ENCODE measurements at places on chromosomes 13 and 19. TPM values are rescaled to one million over a fixed set of nuclear protein-coding genes. Genes with fewer than 3 reads are reported as not detected.

The LILRA5 gene
- not detected for total RNA-seq

The RDH8 gene
- not detected for total RNA-seq

The KIR2DL4 gene
- 0.30 TPM for total RNA-seq

The GAS6 gene
- 0.92 TPM for total RNA-seq

The ELANE gene
- not detected for total RNA-seq

The NEK5 gene
- total RNA-seq, result not detected

The C5AR2 gene
- 0.37 TPM for total RNA-seq

The APC2 gene
- 0.02 TPM for total RNA-seq

The CD209 gene
- not detected for total RNA-seq

The SMIM44 gene
- not detected for total RNA-seq

The F7 gene
- total RNA-seq, result not detected

The CEACAM20 gene
- total RNA-seq, result not detected

The ALG11 gene
- total RNA-seq, result 31.1 TPM

The RB1 gene
- total RNA-seq, result 61.5 TPM

The SMAD9 gene
- total RNA-seq, result not detected

The TUBB4A gene
- total RNA-seq, result 2.5 TPM

The FAM216B gene
- not detected for total RNA-seq

The PGLYRP2 gene
- total RNA-seq, result not detected

The CLDN10 gene
- total RNA-seq, result not detected

The GARIN5A gene
- not detected for total RNA-seq

The HSPB6 gene
- total RNA-seq, result 0.29 TPM

The CYTH2 gene
- total RNA-seq, result 50.7 TPM

The DMKN gene
- total RNA-seq, result not detected

The TMEM59L gene
- total RNA-seq, result not detected
